ENCODE measurements at places on chromosomes 2 and 18.

DNA sequence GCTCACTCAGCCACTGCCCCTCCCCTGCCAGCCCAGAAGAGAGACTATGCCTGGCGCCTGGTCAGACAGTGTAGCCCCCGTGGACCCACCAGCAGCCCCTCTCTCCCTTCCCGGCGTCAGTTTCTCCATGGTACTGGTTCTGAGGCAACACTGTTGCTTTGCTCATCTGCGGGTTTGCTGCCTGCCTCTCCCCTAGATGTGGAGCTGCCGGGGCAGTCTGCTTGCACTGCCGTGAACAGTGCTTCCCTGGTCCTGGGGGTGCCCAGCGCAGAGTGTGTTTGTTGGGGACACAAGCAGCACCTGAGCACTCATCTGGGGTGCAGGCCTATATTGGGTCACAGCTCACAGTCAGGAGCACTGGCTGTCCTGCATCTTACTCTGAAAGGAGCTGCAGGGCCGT, 309.9 kb downstream of the NDUFA10 start:
- ATAC-seq, result no peak

- peak; percentile 81 for ATAC-seq
Measured at GRCh38 chr18:35267161-35267651, 22.8 kb downstream of the ZSCAN30 start.

DNA sequence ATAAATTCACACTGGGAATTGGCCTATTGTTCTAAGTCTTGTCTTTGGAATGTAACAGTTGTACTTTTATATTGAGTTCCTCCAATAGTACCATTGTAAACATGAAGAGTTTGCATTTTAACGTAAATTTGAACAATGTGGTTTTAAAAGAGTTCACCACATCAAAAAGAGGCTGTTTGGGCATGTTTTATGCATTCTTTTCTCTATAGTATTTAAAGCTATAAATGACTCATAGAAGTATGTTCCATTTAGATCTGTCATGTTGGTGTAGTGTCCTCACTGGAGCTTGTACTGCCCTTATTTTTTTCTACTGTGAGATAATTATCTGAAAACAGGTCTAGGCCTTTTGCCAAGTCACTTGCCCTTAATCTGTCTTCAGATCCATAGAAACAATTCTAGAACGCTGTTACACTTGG, 141.9 kb downstream of the RHBDD1 start:
- ATAC-seq, result peak; percentile 49

DNA sequence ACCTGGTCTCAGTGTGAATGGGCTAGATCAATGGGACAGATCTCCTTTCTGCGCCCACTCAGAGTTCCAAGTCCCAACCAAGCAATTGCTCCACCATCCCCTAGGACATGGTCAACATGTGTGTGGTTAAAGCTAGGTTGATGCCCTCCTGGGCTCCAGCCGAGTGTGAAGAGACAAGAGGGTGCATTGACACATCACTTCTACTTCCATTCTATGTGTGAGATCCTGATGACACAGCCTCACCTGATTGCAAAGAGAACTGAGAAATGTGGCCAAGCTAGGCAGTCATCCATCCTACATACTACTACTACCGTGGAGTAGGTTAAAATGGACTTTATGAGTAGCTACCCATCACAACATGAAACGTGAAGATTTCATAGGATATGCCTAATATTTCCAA, 106.8 kb downstream of the NCKAP5 start:
- no peak for ATAC-seq

DNA sequence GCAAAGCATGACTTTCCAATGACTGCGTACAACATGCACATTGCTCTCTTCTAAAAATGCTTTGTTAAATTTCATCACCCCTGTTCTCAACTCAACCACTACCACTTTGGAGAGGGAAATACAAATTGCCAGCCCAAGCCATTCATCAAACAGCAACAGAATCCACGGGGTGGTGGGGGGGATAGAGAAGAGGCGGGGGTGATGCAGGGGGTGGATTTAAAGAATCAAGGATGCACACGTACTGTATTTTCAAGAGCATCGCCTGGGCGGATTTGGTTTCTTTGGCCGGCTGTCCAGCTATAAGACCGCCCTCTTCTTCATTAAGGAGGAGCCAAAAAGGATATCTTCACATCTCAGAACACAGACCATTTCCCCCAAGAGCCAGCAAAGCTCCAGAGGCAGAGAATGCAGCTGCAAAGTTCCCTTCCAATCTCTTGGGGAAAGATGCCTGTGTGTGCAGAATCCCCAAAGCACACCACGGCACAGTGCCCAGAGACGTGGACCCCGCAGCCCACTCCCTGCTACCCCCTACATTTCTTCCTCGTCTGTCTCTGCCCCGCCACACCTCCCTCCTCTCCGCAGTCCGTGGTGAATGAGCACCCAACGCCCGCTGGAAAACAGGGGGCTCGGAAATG, 977 bp downstream of the SLC8A1 start:
- no peak for ATAC-seq

DNA sequence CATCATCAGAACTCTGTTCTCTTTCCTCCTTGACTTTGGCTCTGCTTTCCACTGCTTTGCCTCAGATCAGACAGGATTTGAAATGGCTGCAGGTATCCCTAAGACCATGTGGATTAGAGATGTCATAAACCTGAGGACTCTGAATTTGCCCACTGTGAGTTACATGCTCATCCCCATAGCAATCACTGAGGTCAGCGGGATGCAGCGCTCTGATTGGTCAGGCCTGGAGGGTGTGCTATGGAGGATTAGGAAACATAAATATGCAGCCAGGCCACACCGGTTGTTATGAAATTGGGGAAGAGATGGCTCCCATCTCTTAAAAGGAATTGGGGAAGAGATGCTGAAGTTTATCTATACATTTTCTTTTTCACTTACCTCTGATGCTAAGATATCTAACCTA, 73.7 kb upstream of the DNAJC10 start:
- peak; percentile 43 for ATAC-seq

DNA sequence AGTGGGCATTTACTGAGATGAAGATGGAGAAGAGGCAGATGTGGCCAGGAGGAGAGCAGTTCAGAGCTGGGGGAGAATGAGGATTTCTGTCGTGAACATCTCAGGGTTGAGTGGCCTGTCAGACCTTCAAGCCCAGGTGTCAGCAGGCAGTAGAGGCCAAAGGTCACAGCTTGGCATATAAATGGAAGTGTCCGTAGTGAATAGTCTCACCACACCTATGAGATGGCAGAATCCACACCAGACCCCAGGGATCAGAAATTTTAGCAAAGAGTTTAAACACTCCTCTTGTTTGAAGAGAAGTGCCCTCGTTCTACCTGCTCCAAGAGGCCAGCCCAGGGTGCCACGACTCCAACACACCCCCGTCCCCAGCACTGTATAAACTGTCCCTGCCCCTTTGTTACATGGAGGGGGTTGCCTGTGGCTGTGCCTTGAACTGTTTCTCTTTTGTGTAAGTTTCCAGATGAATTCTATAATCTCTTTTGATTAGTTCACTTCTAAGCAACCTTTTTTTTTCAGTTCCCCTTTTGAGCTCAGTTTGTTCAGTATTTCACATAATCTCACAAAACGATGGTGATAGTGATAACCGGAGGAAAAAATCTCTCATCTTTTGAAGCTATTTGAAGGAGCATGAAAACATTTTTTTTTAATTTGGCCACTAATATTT, 69.0 kb upstream of the TTC39C start:
- ATAC-seq, result no peak

- no peak for ATAC-seq
Measured at GRCh38 chr2:27573452-27573851, 9.4 kb upstream of the ZNF512 start.

DNA sequence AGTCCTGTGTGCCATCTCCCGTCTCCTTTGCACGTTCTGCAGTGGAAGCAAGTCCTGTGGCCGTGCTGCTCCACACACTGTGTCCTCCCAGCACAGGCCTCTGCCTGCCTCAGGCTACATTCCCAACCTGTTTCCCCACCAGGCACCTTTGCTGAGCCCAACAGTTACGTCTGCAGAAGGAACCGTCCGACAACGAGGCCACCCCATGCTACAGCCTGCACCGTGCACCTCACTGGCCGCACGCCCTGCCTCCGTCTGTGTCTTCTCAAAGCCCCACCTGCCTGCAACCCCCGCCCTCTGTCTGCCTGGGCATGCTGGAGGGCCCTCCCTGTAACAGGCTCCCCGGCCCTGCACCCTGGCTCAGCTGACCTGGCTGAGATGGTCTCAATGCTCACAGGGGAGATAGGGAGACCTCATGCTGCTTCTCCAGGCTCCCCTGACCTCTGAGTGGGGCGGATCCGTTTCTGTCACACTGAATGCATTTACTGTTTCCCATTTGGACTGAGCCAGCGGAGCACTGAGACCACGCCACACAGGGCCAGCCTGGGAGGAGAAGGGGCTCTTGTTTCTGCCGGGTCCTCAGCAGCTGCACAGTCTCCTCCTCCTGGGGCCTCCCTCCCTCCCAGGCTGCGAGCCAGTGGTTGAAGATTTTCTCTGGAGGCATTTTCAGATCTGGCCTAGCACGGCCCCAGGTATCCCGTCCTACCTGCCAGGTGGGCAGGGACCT, 109.1 kb upstream of the OTOS start:
- ATAC-seq, result peak; percentile 34

- peak; percentile 46 for ATAC-seq
Measured at GRCh38 chr2:75560022-75560767, 544 bp downstream of the EVA1A start.
